ENCODE measurements at places on chromosomes 7 and 10.

DNA sequence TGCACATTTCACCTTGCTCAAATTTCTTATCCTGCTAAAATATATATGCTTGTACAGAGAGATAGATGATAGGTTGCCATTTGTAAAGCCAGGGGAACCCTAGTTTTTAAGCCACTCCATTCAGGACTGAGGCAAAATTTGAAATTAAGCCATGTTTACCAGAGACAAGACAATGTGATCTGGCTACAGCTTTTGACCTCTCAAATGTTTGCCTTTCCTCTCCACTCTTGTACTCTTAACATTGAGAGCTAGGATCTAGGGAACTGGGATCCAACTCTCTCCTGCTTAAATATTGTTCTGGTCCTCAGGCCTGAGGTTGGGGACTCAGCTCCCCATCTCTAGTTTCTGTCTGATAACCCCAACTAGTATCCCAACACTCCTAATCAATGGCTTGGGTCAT is 15.9 kb downstream of the HYAL4 start:
- DNase-seq: no peak

DNA sequence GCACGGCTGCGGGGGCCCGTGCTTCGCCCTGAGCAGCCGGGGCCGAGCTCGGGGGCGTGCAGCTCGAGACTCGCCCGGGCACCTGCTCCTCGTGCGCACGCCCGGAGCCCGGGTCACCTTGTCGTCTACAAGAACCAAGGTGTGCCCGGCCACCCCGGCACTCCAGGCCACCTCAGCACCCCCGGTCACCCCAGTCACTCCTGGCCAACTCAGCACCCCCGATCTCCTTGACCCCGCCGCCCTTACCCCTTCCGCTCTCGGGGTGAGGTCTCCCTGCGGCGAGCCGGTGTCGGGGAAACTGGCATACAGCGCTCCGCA is 268 bp upstream of the IGFBP3 start:
- DNase-seq: no peak

- no peak for DNase-seq
These were observed 41.2 kb downstream of the CHCHD3 start for GRCh38 chr7:133040674-133041073.

DNA sequence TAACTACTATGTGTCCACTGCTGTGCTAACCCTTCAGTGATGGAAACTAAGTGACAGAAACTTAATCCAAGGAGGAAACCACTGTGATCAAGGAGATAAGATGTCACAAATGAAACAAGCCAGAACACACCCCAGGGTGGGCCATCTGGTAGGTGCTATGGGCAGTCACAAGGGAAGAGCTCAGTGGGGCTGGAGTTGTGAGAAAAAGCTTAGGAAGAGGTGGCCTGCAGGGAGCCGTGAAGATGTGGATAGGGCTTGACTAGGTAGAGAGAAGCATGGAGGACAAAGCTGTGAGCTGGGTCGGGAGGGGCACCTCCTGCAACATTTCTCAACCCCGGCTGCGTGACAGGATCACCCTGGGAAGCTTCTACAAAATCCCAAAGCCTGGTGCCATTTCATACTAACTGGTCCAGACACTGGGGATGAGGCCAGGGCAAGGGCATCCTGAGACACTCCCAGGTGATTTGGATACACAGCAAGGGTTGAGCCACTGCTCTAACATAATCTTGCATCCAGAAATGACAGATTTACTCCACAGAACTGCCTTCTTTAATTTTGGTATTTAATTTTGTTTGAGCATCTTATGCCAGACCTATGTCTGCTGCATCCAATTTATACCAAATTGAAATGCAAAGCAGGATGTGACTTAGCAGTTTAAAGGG is 69.3 kb downstream of the OSBPL3 start:
- no peak for DNase-seq

DNA sequence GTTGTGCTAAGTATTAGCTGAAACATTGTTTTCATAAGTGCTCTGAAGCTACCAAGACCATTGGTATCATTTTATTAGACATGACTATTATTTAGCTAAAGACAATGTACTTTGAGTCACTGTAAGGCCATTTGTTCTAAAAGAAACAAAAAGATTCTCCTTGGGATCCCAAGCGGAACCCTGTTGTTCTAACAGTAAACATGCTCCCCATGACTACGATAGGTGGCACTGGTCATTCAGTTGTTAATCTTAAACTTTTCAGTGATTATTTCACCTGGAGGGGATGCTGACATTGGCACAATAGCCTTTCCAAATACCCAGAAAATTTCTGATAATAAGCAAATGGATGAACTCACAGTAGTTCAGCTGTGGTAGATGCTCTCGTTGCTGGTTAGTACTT is 715.0 kb downstream of the AUTS2 start:
- DNase-seq: no peak

GRCh38 chr7:155002411-155003091 is 373 bp downstream of the PAXIP1 start:
- DNase-seq: peak; percentile 19

GRCh38 chr7:94368371-94368791 is 26.3 kb upstream of the COL1A2 start:
- DNase-seq: no peak

GRCh38 chr7:39353615-39354376 is 212.4 kb upstream of the YAE1 start:
- DNase-seq: no peak

- DNase-seq: no peak
These were observed 148.9 kb downstream of the PARD3 start for GRCh38 chr10:34666008-34666704.

DNA sequence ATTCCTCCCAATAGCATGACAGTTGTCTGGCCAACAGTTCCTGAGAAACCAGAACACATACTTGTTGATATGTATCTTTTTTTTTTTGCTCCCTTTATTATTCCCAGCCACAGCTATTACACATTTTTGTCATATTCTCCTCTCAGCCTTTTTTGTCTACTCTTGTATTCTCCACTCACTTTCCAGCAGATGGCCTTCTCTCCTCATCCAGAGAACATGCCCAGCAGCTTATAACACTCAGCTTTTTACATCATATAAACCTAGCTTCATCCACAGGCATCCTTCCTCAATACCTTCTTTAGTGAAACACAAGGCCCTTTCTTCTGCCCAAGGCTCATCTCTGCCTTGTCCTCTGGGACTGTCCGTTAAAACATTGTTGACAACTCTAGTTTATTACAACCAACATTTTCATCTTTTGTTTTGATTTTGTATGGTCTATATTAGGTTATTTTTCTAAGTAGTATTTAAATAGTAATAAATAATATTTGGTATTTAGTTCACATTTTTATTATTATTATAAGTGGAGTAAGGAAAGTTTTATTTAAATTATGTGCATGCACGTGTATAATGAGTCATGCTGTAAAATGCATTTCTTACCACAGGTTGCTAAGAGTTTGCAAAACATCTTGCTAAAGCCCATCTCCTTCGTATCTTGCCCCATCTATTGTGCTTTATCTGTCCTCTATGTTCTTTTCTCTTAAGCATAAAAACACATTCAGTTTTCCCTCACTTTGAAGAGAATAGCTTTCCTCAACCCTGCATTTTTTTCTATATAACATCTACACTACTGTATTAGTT is 101.5 kb downstream of the ORC5 start:
- DNase-seq: no peak

DNA sequence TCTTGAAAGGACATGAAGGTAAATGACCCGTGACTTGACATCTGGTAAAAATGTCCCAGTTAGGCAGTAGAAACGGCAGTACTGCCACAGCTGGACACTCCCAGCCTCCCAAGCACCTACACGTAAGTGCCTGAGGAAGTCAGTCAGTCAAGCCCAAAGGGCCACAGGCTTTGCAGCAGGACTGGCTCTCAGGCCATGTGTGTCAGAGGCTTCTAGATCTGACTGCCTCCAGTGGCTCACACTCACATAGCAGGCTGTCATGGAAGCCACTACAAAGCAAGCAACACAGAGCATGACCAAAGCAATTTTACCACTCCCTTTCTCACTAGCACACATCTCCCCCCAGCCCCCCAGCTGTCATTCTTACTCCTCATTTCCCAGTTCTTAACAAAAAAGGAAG is 17.8 kb upstream of the CCNJ start:
- no peak for DNase-seq

- DNase-seq: no peak
These were observed 322.4 kb downstream of the HGF start for GRCh38 chr7:81447351-81447952.

DNA sequence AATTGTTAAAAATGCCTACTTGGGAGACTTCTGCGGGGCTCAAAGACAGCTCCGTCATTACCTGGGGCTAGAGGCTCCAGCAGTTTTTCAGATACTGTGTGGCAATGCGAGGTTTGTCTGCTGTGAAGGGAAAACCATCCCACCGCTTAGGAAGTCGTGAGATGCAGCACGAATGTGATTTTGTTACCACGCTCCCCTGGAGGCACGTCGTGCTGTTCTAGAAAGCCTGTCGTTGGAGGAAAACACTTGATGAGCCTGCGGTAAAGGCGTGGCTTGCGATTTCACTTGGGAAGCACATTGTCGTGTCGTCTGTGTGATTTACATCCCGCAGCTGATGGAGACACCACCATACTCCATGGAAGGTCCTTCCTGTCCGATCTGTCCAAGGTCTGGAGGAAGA is 39.3 kb downstream of the CAMK1D start:
- DNase-seq: no peak

DNA sequence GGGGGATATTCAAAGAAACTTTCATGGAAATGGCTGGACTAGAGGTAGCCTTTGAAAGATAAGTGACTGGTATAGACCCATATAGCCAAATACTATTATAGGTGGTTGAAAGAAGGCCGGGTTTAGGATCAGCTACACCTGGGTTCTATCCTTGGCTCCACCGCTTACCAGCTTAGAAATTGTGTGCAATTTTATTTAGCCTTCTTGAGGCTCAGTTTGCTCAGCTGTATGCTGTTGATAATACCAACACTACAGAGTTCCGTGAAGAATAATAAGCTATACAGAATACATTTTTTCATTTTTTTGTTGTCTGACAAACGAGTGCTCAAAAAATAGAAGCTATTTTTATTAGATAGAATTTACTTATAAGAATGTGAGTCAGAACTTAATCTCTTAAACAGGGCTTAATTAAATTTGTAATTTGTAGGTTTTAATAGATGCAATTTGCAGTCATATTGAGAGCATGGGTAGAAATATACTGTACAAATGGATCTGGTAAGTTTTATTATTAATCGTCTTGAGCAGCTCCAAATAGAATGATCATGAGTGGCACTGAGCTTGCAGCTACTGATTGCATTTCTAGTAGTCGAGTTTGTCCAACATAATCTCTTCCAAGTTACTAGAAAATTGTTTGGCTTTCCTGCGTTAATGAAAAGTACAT is 164.3 kb upstream of the PHYHIPL start:
- DNase-seq: no peak

DNA sequence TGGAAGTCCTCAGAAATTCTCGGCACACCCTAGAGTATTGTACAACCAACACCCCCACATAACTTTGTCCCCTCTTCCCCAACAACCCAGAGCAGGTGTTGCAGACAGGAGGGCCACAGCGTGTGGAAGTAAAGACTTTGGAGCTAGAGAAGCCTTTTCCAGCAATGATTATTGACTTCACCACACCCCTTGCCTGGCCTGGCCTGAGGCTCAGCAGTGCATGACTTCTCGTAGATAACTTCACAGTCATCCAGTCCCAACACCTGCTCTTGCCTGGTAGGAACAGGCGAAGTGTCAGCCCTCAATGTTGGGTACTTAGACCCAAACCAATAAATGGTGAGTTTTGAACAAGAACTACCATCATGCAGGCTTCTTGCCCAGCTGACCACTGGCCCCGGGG is 36.7 kb downstream of the GOT1 start:
- no peak for DNase-seq

GRCh38 chr7:90706072-90706716 is 110.1 kb downstream of the CDK14 start:
- no peak for DNase-seq

DNA sequence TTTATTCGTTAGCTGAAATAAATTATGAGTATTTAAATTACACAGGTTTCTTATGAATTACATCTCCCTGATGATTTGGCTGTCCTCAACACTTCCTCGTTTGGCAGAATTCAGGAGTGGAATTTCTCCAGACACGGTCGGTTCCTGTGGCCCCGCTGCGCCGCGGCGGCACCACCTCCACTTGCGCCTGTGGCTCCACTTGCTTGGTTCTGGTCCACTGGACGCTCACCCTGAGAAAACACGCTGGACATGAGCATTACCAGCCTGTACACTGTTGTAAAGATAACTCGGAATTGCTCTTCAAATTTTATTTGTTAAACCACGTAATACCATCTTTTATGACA is 85.3 kb downstream of the ZNF33B start:
- no peak for DNase-seq
